ENCODE measurements at places on chromosomes 2 and 18.
A peak's percentile ranks its signal among the peaks of the same experiment; 100 is the strongest.

- DNase-seq = no peak
Measured at GRCh38 chr2:158181171-158181570, 79.5 kb downstream of the UPP2 start.

GRCh38 chr2:133837441-133838094, 269.3 kb upstream of the NCKAP5 start:
- no peak for DNase-seq

- DNase-seq = no peak
Measured at GRCh38 chr2:21644266-21644665, 520.5 kb downstream of the TDRD15 start.

DNA sequence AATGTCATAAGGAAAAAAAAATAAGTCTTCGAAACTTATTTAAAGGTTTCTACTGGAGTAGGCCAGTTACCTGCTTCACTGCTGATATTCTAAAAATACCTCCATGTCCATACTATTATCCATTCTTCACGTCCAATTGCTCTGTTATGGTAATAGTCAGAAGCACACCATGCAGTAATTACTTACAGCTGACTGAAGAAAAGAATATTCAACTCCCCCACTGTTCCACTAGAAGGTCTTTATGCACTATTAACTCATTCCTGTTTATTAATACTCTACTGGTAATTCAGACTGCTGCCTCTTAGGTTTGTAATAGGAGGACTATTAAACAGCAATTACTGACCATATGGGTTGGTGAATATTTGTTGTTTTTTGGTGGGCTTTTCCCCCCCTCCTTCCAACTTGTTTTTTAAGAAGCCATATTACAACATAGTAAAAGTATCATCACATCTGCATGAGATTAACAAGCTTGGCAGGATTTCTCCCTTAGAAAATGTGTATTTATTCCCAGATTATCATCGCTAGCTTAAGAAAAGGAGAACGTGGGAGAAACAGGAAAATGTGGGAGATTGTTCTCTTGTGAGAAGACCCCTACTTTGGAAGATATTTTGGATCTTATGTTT, 806.4 kb upstream of the FANCL start:
- no peak for DNase-seq

- DNase-seq = no peak
Measured at GRCh38 chr2:105796791-105797190, 52.1 kb downstream of the NCK2 start.

GRCh38 chr18:9846162-9846925, 39.4 kb upstream of the TXNDC2 start:
- no peak for DNase-seq

GRCh38 chr2:204015118-204015843, 78.7 kb downstream of the ICOS start:
- DNase-seq = no peak

- DNase-seq = no peak
Measured at GRCh38 chr18:53241161-53241560, 901.2 kb downstream of the DCC start.

- DNase-seq = no peak
Measured at GRCh38 chr18:395456-396250, 104.8 kb downstream of the COLEC12 start.

- no peak for DNase-seq
Measured at GRCh38 chr2:181218401-181218821, 238.0 kb downstream of the UBE2E3 start.

- DNase-seq = no peak
Measured at GRCh38 chr18:11021477-11021876, 127.9 kb downstream of the PIEZO2 start.

DNA sequence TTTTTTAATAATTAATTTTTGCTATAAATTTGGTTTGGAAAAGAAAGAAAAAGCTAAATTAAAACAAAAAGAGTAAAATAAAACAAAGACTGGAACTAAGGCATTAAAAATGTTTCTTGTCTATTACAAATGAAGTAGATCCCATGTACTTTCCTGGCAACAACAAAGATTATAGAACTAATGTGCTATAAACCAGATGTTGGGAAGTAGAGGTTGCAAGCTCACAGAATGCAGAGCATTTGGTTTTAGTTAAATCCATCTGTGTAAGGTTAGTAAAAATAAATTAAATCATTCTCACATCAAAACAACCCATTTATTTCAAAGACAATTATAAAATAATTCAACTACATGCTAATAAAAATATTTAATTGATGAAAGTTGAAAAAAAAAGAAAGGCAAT, 157.2 kb upstream of the ZC3H15 start:
- DNase-seq = no peak

DNA sequence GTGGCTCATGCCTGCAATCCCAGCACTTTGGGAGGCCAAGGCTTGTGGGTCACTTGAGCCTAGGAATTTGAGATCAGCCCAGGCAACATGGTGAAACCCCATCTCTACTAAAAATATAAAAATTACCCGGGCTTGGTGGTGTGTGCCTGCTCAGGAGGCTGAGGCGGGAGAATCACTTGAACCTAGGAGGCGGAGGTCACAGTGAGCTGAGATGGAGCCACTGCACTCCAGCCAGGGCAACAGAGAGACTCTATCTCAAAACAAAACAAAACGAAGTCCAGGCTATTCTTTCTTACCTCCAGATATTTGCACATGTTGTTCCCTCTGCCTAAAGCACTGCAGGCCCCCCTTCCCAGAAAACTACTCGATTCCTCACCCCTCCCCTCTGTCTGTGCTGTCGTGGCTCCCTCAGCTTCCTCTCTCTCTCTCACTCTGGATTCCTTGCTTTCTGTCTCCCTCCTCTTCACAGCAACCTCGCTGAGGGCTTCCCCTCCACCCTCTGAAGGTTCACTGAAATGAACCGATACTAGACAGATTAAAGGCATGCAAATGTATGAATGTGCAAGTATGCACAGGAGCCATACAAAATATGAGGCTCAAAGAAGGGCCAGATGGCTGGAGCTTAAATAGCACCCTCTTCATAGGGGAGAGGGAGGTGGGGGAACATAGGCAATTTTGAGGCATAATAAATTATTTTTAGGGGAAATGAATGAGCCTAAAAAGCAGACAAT, 18.5 kb downstream of the TMEM177 start:
- no peak for DNase-seq

DNA sequence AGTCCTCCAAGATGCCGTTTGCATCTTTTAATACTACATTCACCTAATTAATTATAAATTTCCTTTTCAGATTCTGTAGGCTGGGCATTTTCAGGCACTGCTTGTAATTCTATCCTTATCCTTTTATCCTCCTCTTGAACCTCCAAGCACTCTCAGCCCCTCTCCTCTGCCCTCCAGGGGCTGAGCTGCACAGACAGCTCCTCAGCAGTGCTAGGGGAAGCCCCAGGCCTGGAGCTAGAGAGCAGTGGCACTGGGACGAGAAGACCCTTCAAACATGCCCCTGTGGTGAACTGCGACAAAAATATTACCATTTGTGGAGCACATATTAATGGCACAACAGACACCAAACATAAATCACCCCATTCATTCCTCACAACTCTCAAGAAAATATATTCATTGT, 32.9 kb downstream of the CFAP210 start:
- no peak for DNase-seq

DNA sequence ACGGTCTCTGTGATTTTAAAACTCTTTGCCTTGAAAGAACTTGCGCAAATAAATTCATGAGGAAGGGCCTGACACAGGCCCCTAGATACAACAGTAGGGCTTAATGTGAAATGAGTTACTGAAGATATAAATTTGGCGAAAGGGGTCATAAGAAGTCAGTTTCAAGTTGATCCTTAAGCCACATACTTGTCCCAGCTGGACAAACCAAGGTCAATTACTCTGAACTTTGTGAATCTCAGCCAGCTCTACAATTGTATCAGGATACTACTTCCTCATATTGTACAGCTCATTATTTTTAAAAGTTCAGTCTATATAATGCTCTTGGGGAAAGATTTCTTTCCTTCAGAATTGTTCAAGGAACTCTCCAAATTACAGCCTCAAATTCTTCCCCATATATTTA, 432.8 kb downstream of the METTL4 start:
- DNase-seq = no peak

- DNase-seq = no peak
Measured at GRCh38 chr2:29532436-29532835, 388.9 kb downstream of the ALK start.

GRCh38 chr2:97662386-97662894, 1.4 kb downstream of the ACTR1B start:
- no peak for DNase-seq

DNA sequence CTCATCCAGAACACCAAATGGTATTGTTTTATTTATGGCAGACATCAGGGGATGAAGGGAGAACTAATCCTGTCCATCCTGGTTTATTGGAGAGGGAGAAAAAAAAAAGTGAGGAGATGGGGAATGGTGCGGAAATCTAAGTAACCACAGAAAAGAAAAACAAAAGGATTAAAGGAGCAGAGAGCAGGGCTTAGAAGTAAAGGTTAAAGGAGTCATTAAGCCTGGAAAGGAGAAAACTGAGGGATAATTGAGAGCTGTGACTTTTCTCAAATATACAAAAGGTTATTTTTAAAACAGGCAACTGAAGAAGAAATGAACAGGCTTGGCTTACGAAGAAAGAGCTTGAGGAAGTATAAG, 127.2 kb upstream of the PPP1CB start:
- no peak for DNase-seq

DNA sequence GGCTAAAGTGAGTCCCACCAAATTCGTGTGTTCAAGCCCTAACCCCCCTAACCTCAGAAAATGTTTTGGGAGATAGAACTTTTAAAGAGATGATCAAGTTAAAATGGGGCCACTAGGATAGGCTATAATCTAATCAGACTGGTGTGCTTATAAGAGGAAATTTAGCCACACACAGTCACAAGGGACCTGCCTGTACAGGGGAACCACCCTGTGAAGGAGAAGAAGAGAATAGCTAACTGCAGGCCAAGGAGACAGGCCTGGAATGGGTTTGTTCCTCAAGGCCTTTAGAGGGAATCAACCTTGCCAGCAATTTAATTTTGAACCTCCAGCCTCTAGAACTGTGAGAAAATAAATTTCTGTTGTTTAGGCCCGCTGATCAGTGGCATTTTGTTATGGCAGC, 36.0 kb upstream of the TANK start:
- no peak for DNase-seq

- no peak for DNase-seq
Measured at GRCh38 chr18:48885924-48886400, 64.8 kb downstream of the SMAD7 start.

DNA sequence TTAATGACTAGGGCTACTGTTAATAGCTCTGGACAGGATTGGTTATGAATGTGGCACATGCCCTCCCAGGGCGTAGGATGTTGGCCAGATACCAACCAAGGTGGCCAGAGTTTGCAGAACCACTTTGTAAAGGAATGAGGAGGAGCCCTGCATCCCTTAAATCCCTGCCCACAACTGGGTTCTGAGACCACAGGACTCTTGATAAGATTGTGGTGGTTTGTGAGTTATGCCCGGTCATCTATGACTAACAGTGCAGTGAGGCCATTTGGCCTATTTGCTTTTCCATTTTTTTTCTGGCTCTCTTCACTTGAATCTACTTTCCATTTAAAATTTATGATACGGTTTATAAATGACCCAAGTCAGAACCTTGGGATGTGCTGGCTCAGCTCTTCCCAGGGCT, 294.5 kb downstream of the PRKCE start:
- no peak for DNase-seq

- no peak for DNase-seq
Measured at GRCh38 chr2:230564805-230565779, 147.6 kb upstream of the CAB39 start.

- DNase-seq = peak; percentile 100
Measured at GRCh38 chr2:216114714-216115531, 5.8 kb downstream of the XRCC5 start.

GRCh38 chr2:128448331-128449225, 129.9 kb upstream of the HS6ST1 start:
- no peak for DNase-seq

DNA sequence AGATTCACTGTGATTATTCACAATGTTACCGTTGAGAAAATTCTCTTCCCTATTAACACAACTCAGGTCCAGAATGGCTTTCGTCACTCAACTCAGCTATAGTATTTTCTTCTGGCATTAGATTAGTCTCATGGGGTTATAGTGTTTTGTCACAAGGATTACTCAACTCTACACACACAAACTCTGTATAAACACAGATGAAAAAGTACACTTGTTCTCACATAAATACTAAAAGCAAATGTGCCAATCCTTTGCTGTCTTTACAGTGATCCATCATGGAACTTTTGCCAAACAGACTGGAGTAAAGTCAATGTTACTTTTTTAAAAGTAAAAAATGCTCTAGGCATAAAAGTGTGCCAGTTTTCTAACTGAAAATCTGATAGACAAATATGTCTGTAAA, 267.6 kb downstream of the RBM43 start:
- no peak for DNase-seq

DNA sequence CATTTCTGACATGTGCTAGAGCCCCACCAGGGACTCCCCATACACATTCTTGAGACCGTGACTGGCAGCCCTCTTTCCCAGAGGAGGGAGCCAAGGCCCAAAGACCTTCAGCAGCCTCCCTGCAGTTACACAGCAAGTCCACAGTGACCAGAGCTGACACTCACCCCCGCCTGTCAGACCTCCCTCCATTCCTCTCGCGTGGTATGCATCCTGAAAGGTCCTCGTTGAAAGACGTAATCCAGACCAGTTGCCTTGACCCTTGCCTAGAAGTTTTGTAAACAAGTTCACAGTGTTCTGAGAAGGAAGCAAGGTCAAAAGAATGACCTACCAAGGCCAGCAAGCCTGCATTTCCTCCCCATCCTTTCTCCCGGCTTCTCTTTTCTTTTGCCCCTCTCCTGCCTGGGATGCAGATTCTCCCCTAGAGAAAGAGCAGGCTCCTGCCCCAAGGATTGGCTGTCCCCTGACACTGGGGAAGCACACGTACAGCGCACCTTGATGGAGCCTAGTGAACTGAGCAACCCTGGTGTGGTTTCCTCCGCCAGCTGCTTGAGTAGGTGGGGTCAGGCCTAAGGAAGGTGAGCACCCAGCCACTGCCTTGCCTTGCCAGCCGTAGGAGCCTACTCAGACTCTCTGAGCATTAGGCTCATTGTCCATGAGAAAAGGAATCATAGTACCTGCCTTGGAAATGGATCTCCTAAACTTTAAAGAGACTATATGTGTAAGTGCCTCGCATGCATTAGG, 18.3 kb downstream of the TRIB2 start:
- DNase-seq = no peak

DNA sequence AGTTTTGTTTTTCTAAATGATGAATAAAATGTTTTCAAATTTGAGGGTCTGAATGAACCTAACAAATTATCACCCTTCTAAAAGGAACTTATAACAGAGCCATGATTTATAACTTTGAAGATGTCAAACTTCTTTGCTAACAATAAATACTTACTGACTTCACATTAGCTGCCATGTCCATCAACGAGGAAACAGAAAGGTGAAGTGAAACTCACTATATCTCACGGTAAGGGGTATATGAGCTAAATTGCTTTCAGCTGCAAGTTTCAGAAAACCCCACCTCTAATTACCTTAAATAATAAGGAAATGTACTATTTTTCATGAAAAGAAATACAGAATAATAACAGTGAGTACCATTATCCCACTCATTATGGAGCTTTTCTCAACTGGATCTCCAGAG, 350.8 kb upstream of the NT5C1B start:
- DNase-seq = no peak

Data from NT2/D1 (cell line).